ENCODE measurements at places on chromosomes 2 and 18.

DNA sequence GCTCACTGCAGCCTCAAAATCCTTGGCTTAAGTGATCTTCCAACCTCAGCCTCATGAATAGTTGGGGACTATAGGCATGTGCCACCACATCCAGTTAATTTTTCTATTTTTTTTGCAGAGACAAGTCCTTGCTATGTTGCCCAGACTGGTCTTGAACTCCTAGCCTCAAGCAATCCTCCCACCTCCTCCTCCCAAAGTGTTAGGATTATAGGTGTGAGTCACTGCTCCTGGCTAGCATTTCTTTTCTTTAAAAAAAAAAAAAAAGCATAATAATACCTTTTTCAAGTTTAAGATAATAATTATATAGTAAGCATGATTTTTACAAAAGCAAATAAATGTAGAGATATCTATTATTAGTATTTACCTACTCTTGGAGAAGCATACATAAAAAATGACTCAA lies 36.1 kb downstream of the PPP4R1 start:
- DNase-seq, result no peak

- no peak for DNase-seq
Observed at GRCh38 chr2:3488855-3489763, 30.2 kb downstream of the ADI1 start.

DNA sequence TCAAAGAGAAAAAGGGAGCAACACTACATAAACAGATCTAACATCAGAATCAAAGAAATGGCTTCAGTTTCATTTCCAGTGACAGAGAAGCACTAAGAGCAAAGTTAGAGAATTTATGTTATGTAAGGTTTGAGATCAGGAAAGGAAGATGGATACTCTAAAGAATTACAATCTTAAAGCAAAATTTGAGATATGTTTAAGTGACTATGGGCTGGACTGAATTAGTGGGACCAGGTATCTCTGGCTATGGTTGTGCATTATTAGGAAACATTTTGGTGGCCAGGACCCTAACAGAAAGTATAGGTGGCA lies 208.2 kb downstream of the CCDC178 start:
- no peak for DNase-seq

DNA sequence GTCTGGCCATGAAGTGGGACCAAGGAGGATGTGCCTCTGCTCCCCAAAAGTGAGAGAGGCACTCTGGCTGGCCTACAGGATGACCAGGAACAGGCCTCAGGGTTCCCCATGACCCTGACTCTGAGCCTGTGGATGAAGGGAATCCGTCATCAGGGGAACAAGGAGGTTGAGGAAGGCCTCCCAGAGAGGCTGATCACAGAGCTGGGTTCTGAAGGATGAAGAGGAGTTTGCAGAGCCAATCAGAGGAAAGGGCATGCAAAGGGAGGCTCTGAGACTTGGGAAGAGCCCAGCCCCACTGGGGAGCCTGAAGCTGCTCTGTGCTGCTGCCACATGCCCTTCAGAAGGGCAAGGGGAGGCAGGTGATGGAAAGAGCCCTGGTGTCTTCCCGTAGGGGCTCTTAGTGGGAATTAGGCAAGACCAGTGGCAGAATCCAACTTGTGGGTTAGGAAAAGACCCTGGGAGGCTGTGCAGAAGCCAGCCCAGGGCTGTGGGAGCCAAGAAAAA lies 141.3 kb upstream of the ID2 start:
- DNase-seq, result no peak

DNA sequence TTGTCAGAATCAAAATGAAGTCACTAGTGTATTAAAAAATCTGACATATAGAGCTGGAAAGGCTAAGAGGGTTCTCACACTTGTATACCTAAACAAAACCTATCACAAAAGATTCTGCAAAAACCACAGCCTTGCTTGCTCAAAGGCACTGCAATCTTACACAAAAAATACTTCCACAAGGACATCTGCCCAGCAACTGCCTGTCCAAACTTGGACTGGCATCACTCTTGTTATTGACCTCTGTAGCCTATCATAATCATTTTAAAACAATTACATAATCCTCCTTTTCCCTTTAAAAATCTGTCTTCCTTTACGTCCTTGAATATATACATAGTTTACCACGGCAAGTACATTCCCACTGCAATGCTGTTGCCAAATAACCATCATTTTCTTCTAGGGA lies 19.9 kb downstream of the CHMP3 start:
- no peak for DNase-seq

DNA sequence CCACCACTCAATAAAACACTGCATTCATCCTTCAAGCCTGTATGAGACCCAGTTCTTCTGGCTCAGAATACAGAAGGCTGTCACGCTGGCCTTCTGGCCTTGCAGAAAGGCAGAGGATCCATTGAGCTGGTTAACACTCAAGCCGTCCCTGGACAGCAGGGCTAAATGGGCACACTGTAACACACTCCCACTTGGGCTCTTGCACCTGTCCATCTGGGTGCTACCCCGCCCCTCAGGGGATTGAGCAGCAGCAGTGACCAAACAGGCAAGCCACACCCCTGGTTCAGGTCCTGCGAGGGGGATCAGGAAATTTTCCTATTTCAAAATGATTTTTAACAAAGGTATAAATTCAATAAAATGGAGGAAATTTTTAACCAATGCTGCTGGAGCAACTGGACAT lies 936.0 kb downstream of the CNTNAP5 start:
- DNase-seq, result no peak

- DNase-seq, result no peak
Observed at GRCh38 chr2:64327510-64328414, 126.2 kb upstream of the LGALSL start.

DNA sequence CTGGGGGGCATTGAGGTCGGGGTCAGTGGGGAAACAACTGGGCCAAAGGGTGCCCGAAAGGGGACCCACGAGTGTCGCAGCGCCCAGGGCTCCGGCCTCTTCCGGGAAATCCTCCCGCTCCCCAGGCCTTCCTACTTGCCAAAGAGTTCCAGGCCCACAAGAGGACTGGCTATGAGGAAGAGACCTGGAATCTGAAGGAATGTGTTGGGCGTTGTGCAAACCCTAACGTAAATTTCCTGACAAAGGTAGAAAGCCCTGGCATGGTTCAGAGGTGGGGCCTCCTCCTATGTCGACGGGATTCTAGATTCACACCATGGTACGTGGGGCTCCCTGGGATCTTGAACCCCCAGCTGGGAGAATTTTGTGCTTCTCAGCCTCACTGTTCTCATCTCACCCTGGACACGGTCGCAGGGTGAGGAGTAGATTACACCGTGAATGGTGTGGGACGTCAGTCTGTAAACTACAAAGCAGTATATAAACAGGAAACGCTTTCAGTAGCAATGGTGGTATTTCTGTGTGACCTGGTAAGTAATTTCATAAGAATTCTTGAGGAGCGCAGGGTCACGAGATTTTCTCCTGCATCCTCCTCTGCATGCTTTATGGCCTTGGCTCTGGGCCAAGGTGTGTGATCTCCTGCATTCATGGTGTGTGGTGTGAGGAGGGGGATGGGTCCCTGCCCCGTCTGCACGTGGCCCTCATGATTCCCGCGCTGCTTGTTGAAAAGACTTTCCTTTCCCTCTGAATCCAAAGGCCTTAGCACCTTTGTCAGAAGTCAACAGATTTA lies 868 bp downstream of the HSBP1L1 start:
- no peak for DNase-seq

- no peak for DNase-seq
Observed at GRCh38 chr2:172725746-172726145, 9.9 kb upstream of the RAPGEF4 start.

DNA sequence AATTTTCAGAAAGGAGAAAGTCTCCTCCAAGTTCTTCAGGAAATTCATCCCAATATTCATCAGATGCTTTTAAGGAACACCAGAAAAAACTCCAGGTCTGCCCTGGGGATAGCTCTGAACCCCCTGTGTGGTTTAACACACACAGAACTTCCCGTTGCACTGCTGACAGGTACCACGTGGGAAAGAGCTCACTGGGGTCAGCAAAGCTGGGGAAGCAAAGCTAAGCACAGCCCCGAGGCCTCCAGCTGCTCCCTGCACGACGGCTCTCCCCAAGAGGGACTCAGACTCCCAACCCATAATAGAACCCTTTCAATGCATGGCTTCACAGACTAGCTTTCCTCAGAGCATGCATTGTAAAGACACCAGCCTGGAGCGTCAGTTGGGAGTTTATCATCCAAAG lies 28.0 kb downstream of the ADI1 start:
- no peak for DNase-seq

DNA sequence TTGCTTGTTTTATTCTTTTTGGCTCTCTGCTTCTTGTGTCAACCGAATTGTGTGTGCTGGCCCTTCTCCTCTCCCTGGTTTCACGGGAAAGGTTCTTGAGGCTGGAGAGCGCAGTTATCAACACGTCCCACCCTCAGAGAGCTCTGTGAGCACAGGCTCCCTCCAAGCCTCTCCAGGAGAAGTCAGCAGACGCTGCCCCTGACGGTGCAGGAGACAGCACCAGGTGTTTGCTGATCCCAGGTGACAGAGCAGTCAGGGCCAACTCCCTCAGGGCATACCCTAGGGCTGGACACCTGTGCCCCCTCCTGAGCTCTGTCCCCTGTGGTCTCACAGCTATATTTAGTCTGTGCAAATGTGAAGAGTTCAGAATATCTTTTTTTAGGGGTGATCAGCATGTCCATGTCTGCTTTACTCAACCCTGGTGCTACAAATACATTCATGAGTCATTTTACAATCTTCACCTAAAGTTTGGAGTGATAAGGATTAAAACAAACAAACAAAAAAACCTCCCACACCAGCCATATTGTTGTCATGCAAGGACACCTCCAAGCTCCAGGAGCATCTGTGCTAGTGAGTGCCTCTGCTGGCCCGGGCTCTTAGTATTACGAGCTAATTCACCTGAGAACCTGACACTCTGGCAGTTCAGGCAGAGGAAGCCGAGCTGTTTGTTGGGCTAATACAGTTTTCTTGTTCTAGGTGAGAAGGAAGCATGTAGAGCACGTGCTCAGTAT lies 65.9 kb upstream of the TMEM200C start:
- DNase-seq, result no peak

GRCh38 chr18:57698571-57699276 lies 77.1 kb upstream of the NARS1 start:
- DNase-seq, result no peak

DNA sequence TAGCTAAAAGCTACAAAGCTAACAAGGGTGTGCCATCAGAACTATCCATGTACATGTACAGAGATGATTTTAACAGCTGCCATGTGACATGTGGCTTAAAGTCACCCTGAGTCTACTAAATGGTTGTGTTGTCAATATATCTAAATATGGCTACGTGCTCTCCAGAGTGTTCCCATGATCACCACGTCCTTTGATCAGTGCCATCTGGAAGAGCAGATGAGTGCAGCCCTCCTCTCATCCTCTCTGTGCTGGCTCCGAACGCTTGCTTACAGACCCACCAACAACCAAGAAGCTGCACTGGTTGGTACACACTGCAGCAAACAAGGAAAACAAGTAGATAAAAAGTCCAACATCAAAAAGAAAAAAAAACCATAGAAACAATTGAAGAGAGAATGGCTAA lies 88.6 kb upstream of the NARS1 start:
- DNase-seq, result no peak

- no peak for DNase-seq
Observed at GRCh38 chr2:161843936-161844335, 219.7 kb downstream of the SLC4A10 start.

GRCh38 chr2:62974999-62975398 lies 75.6 kb upstream of the OTX1 start:
- no peak for DNase-seq

DNA sequence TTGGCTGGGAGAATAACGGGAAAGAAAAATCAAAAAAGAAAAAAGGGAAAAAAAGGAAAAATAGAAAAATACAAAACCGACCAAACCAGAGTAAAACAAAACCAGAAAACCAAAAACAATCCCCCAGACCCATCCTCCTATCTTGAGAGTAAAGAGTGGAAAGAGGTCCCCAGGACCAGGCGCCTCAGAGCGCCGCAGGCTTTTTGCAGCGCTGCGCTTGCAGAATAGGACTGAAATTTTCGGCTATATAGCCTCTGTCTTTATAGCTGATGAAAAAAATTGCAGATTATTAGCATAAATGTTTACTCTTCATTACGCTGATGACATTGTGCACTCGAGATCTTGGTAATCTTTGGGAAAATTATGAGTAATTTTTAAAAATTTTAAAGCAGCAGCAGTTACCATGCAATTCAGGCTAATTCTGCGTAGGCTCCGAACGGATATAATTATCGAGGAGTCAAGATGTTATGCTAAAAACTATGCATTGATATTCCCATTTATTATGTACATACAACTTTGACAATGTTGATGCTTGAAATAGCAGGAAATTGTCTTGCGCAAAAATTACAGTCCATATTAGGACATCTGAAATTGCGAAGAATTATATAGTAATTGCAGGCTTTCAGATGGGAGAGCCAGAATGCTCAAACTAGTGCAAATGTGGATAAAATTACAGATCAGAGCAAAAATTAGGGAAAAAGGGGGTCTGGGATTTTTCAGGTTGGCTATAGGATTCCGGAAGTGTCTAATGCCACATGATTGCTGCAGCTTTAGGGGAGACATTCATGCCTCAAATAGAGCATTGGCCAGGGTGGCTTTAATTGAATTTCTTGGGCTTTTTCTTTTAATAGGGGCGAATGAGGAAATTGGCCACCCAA lies 8.3 kb downstream of the DLX1 start:
- DNase-seq, result no peak

- no peak for DNase-seq
Observed at GRCh38 chr2:30931841-30932407, 124.7 kb upstream of the CAPN13 start.

DNA sequence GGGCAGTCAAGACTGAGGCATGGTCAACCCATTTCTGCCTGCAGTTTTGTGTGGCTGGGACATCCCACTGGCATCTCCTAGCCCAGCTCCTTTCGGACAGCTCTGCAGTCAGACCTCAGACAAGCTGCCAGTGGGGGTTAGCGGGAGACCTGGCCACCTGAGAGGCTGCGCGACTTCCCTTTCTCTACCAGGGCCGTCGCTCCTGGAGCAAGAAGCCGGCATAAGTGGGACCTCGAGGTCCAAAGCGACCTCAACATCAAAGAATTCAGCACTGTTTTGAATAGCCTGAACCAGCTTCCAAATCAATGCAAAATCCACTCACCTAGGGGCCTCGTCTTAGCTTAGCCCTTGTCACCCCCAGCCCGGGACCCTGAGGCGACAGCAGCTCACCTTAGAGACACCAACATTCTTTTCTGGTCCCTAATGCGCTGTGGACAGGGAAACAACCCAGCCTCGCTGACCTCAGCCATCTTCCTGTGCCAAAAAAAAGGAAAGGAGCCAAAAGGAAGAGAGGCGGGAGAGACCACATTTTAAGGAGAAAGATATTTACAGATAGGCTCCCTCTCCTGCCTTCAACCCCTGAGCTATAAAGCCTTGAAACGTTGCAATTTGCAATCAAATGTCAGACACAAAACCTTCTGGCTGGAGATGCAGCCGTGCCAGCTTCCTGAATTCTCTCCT lies 81.2 kb downstream of the GFPT1 start:
- no peak for DNase-seq

DNA sequence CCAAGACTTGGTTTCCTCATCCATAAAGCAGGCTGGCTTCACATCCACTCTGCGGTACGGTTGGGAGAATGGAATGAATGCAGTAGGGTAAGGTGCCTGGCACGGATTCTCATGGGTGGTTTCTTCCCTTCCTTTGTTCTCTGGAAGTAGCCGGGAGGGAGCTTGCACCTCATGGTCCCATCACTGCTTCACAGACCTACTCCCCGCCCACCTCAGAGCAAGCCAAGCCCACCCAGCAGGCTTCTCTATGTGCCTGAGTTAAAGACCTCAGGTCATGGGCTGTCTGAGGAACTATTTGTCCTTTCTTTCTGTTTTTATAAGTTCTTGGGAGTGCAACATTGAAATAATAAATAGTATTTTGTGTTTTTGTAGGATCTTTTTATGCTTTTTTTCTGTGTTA lies 3.5 kb downstream of the DCDC2C start:
- no peak for DNase-seq

- no peak for DNase-seq
Observed at GRCh38 chr2:54767921-54768320, 44.5 kb downstream of the EML6 start.

- no peak for DNase-seq
Observed at GRCh38 chr18:58900015-58900649, 35.5 kb downstream of the ZNF532 start.
